ENCODE measurements at places on chromosomes 2 and 18.

GRCh38 chr2:9844576-9844975 lies 1.3 kb downstream of the TAF1B start:
- DNase-seq, result no peak

GRCh38 chr2:19883971-19884720 lies 17.6 kb downstream of the TTC32 start:
- no peak for DNase-seq

- DNase-seq, result no peak
These were observed 89.1 kb downstream of the SCN2A start for GRCh38 chr2:165328272-165328671.

GRCh38 chr2:192087398-192087958 lies 107.3 kb downstream of the TMEFF2 start:
- DNase-seq, result no peak

- DNase-seq, result no peak
These were observed 47.6 kb downstream of the KLHL29 start for GRCh38 chr2:23432531-23432930.

- no peak for DNase-seq
These were observed 6.7 kb downstream of the PELI1 start for GRCh38 chr2:64137567-64137966.

DNA sequence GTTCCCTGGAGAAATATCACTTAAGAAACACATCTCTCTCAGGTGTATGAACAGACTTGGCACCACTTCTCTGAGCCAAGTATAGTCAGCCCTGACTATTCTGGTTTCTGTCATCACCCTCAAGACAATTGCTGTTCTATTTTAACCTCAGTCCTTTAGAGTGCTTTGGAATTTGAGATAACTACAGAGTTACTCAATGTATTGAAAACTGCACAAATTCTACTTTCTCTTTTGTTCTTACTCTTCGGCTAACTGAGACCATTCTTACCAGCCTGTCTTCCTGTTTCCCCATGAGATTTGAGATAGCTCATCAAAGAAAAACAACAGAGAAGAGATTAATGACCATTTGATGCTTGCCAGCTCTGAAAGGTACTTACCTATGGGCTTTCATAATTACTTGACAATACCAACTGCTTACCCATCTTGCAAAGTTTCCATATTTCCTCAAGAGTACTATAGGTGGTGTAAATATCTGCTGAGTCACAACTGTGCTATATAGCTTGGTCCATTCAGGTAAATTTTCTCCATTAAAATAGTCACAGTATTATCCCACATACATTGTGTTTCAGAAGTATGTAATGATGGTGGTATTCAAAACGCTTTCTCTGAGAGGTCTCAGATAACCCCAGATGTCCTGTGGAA lies 467.5 kb upstream of the CHST9 start:
- no peak for DNase-seq

GRCh38 chr2:12211326-12212175 lies 465.1 kb downstream of the LPIN1 start:
- no peak for DNase-seq

DNA sequence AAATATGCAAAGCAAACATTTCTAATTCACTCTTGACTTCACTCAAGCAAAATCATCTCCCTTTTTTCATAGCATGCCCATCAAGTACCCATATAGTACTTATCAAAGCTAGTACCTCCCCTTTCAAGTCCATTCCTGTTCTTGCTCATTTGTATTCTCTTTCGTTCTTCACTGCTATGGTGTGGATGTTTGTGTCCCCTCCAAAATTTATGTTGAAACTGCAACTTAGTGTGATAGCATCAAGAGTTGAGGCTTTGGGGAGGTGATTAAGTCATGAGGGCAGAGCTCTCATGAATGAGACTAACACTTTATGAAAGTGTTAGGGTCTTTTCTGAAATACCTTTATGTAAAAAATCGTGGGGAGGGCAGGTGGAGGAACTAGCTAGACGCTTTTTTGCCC lies 52.9 kb downstream of the RNU4ATAC start:
- no peak for DNase-seq

- DNase-seq, result no peak
These were observed 3.0 kb downstream of the PASK start for GRCh38 chr2:241146286-241146685.

DNA sequence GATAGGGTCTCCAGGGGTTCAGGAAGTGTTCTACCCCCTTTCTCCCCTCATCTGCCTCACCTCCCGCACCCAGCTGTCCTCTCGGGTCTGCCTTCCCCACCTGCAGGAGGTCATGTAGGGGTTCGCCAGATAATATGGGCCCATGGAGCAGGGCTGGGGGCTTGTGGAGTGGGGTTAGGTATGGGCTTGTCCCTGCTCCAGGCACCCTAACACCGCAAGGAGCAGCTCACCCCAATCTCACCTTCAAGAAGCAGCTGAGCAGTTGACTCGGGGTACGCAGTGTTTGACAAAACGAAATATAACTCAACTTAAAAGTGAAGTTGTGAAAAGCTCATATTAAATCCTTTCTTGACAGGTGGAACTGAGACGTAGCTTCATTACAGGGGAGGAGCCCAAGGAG lies 99.6 kb downstream of the CTIF start:
- no peak for DNase-seq

DNA sequence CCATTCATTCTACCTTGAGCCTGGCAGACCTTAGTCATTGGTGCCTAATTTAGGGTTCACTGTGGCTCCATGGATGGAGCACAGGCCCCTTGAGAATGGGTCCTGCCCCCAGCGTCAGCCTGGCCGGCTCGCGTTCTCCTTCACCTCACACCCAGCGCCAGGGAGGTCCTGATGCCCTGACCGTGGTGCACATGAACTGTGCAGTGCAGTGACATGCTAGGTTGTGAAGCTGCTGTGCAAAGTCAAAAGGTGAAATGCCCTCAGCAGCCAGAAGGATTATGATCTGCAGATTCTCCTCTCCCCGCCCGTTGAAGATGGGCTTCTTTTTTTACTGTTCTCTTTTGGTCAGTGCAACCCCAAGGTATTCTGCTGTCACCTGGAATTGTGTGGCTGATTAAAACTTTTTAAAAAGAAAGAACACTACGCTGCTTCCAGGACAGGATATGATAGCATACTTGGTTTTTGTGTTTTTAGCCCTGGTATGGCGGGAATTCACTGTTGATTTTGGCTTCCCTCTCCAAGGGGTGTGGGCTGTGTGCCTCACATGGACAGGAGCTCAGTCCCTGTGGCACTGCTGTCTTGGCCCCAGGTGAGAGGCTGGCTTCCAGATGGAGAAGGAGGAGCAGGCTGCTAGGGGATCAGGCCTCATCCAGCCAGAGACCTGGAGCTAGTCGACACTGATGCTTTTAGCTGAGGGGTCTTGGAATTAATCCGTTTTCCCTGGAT lies 49.4 kb upstream of the MCFD2 start:
- no peak for DNase-seq

GRCh38 chr2:158984604-158985135 lies 16.2 kb downstream of the TANC1 start:
- no peak for DNase-seq

DNA sequence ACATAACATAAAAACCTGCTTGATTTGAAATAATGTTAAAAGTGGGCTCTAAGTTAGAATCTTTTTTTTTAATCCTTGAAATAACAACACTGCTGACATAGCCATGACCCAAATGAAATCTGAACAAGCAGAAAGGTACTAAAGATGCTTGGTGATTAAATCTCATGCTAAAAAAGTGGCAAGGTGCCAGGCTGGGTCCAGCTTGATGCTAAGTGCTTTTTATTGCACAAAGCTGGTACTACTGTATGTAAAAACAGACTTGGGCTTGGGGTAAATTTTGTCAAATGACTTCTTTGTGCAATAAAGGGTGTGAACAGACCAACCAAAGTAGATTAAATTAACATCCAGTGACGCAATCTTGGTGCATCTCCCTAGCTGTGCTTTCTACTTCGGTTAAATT lies 13.4 kb downstream of the BCL11A start:
- no peak for DNase-seq

- no peak for DNase-seq
These were observed 392.3 kb downstream of the NCKAP5 start for GRCh38 chr2:133175926-133176325.

DNA sequence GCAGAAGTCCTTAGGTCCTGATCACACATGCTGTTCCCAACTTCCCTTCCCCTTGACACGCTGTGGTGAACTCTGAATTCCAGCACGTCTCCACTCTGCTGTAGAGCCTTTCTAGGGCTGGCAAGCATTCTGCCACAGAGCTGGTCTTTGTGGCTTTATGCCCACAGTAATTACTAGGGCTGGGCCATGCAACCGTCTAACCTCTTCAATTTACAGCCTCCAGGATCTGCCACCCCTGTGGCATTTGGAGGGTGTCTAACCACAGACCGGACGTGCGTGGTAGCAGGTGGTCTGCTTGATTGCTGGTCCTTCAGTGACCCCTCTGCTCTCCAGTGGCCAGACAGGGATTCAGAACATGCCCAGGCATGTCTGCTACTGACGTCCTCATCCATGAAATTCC lies 43.1 kb upstream of the TGFA start:
- no peak for DNase-seq

DNA sequence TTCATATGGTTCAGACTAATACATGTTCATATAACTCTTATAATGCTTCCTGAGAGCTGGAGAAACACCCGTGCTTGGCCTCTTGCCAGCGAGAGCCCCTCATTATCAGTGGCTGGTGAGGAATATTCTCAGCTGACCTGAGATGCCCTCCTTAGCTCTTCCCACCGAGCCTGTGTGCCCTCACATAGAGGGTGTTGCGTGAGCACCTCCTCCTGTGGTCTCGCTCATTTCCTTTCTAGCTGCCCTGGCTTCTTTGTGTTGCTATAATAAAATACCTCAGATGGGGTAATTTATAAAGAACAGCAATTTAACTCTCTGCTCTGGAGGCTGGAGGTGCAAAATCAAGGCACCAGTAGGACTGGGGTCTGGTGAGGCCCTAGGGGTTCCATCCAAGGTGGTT lies 80.5 kb upstream of the ALKAL2 start:
- no peak for DNase-seq

DNA sequence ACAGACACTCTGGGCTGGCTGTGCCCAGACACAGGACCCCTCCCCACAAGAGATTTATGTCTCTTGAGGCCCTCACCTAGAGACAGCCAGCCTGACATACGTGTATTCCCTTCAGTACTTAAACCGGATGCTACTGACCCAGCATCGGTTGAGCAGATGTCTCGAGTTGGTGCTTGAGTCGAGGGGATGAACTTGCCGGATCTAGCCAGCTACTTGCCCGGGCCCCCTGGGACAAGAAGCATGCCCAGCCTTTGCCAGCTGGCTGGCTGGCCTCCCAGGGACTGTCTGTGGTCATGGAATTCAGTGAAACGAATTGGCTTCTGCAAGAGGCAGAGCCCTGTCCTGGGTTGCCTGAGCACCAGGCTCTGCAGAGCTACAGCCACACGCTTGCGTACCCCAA lies 36.0 kb downstream of the DNMT3A start:
- no peak for DNase-seq

DNA sequence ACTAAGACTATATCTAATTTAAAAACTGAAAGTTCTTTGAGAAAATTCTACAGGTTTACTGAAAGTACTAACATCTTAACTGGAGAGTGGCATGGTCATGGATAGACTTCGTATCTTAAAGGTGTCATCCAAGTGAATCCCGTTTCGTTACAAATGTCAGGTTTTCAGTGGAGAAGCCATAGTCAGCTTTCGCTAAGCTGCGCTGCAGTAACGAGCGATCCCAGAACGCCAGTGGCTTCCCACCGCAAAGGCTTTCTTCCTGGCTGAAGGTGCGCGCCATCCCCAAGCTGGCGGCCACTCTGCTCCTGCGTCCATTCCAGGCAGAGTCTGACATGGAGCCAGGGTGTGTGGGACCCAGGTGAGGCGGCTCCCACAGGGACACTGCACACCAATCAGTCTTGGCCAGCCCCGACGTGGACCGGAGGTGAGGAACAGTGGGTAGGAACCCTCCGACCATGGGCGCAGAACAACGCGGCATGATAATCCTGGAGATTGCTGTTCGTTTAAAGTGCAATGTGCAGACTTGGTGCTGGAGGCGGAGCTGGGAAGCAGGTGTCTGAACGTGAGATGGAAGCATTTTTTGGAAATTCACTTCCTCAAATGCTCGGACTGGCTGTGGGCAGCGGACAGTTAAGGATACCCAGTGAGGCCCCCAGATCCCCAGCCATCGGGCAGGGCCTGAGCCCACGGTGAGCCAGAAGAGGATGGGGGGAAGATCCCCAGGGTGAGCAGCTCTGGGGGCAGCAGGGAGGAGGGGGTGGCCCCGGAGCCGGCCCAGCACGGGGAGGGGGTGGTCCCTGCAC lies 27.8 kb upstream of the KCNG2 start:
- no peak for DNase-seq

DNA sequence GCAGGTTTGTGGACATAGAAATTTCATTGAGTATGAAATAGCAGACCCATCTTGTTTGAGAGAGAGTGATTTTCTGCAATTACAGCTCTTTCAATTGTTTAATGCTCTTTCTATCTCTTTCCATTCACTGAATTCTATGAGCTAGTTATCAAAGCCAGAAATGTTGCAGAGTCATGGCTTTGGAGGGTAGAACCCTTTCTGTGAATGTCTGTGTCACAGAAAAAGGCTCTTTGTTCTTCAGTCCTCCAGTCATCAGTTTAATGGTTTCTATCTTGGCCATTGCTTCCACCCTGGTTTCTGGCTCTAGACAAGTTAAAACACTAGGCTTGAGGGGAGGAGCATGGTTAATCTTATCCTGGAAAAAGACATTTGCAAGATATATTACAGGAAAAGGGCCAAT lies 655.0 kb downstream of the STK39 start:
- no peak for DNase-seq

- no peak for DNase-seq
These were observed 34.9 kb upstream of the GPC1 start for GRCh38 chr2:240400371-240401161.

DNA sequence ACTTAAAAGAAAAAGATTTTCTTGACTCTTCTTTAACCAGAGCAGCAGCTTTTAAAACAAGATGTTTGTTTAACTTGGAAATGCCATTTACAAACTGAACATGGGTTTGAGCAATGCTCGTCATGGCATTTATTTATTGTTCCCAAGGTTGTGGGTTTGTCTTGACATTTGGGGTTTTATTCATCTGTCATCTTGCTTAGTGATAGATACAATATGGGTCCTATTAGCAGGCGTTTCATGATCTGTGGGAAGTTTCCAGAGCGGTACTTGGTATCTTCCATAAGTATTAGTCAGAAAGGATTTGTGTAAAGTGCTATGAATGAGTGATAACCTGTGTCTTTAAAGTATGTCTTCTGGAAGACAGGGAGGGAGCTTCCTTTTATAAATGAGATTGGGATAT lies 29.9 kb upstream of the MGAT5 start:
- DNase-seq, result no peak

Measured in stimulated activated CD4-positive, alpha-beta T cell treated with anti-CD3 and anti-CD28 coated beads, Interleukin-4, amount 100 ng/mL, for 1 hour (primary cell).